ENCODE measurements at places on chromosomes 1 and 21.

- no peak for DNase-seq
Observed at GRCh38 chr1:168433238-168433637, 110.6 kb downstream of the XCL2 start.

DNA sequence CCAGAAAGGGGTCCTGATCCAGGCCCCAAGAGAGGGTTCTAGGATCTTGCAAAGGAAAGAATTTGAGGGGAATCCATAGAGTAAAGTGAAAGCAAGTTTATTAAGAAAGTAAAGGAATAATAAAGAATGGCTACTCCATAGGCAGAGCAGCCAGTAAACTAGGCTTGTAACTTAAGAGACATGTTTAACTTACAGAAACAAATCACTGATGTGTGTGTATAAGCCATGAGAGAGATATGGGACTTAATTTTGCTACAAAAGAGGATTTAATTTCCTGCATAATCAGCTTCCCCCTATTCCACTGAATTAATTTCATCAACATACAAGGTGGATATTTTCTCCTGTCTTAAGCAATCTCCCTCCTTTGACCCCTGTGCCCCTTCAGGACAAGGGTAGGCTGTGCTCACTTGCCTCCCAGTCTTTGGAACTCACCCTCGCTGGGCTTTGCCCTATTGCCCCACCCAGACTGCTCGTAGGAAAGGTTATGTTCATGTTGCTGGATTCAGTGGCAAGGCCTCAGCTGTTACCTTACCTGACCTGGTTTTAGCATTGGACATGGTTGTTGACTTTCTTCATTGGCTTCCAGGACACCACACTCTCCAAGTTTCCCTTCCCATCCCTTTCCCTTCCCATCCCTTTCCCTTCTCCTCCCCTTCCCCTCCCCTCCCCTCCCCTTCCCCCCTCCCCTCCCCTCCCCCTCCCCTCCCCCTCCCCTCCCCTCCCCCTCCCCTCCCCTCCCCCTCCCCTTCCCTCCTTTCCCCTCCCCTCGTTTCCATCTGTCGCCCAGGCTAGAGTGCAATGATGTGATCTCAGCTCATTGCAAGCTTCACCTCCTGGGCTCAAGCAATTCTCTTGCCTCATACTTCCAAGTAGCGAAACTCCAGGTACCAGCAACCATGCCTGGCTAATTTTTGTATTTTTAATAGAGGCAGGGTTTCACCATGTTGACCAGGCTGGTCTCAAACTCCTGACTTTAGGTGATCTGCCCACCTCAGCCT lies 44.6 kb downstream of the TBCE start:
- DNase-seq, result no peak

- DNase-seq, result no peak
Observed at GRCh38 chr1:149967041-149967440, 30.4 kb upstream of the MTMR11 start.

GRCh38 chr1:10528066-10529014 lies 53.6 kb downstream of the PEX14 start:
- no peak for DNase-seq

DNA sequence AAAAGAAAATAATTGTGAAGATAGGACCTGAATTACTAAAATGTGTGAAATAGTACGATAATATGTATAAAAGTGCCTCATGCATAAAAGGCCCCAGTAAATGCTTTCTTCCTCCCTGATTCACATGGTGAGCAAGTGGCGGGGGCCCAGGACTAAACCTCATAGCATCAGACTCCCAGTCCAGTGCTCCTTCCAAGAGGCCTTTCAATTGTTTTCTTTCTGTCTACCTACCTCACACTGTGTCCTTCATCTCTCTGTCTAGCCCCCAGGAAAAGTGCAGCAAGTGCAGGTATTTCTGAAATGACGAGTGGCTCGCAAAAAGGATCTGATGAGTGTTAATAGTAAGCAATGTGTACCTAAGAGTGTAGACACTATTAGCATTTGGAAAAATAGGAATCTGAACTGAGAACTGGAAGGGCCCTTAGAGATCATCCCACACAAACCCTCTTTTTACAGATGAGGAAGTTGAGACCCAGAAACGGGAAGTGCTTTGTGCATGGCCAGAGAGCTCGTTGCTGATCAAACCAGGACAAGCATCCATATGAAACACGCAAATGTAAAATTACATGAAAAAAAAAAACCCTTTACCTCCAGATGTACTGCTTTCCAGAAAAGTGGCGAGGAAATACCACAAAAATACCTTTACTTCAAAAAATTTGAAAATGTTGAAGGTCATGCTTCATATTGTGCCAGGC lies 118.2 kb upstream of the HOOK1 start:
- DNase-seq, result no peak

DNA sequence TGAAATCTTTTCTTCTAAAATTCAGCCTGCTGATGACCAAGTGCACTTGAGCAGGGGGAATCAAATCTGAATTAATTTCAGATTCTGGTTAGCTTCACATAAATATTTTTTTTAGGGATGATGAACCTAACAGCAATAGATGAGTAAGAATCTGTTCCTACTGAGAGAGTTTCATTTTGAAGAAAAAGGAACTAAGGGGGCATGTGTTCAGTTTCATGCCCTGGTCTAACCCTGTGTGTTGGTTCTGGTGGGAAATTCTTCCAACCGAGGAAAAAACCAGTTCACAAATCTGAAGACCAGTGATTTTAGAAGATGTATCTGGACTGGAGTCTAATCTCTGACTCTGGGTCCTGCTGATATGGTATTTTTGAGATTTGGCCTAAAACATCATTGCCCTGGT lies 13.7 kb downstream of the SELL start:
- DNase-seq, result no peak

- no peak for DNase-seq
Observed at GRCh38 chr1:73789965-73790364, 408.0 kb downstream of the LRRIQ3 start.

All from dorsolateral prefrontal cortex (tissue), 122 donors.